ENCODE measurements at places on chromosomes 4 and X.

DNA sequence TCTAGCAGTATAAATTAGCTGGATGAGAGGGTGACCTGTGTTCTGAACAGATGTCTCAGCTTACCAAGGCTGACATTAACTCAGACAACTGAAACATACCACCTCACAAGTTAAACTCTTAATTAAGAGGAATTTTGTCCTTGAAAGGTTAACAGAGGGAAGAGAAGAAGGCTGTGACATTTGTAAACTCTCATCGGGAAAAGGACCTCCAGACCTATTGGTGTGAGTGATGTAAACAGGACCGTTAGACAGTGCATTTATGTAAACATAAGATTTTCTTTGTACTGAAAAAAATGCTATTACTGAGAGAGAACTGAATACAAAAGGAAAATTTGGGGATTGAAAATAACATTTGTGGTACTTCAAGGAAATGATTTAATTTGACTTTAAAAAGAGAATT, 308.4 kb upstream of the DIAPH2 start:
- no peak for DNase-seq

DNA sequence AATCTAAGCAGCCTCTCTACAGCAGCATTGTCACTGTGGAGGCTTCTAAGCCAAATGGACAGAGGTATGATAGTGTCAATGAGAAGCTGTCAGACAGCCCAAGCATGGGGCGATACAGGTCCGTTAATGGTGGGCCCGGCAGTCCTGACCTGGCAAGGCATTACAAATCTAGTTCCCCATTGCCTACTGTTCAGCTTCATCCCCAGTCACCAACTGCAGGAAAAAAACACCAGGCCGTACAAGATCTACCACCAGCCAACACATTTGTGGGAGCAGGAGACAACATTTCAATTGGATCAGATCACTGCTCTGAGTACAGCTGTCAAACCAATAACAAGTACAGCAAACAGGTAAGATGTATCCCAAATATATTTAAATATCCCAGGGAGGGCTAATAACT, 4.1 kb downstream of the PCDH7 start:
- no peak for DNase-seq

DNA sequence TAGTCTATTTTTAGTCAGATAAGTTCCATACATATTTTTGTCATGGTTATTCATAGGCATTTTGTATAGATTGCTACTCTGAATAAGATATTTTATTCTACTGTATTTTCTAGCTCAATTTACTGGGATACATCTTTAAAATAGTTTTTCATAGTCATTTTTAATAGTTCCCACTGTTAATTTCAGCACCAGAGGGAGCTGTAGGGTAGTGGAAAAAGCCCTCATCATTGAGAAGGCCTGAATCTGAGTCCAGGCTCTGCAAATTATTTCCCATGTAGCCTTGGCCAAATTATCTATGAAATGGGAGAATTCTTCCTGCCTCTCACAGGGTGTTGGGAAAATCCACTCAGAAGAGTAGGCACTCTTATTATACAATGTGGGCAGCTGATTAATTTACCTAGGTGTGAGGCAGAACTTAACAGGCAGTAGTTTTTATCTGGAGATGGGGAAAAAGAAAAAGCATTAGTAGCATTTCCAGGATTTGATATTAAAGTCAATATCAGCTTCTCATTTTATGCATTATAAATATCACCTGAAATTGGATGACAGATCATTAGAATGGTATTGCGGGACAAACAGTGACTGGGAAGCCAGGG, 102.9 kb upstream of the PAQR3 start:
- no peak for DNase-seq

DNA sequence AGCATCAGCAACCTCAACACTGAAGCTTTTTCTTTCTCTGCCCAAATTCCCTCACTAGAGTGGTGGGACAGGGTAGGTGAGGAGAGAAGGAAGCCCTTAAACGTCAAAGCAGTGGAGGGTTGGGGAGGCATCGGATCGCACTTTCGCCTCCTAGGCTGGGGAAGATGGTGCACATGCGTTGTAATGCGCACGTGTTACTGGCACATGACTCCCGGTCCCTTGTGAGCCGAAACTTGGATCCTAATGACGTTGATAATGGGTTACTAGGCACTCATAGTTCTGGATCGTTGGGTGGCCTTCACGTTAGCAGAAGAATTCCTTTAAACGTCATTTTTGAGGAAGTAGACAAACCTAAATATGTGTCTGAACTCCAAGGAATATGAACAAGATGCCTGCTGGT, at the start of gene CBLL2:
Gene CBLL2, plus strand, starts transcription at position 301 of the 400 bp plus-strand sequence. Its CDS starts 79 bp downstream, at position 380.
- no peak for DNase-seq

DNA sequence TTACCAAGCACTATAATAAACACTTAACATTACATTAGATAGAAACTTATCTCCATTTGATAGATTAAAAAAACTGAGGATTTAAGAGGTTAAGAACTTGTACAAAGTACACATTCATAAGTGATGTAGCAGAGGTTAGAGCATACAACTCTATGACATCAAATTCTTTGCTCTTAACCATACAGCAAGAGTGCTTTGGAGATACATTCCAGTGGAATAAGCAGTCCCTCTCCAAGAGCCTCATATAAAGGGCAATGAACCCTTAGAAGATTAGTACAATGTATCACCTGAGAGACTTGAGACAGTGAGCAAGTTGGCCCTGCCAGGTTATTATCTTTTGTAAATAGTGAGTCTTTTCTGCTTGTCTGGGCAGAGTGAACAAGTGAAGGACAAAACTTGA, 600.4 kb upstream of the CT83 start:
- no peak for DNase-seq

DNA sequence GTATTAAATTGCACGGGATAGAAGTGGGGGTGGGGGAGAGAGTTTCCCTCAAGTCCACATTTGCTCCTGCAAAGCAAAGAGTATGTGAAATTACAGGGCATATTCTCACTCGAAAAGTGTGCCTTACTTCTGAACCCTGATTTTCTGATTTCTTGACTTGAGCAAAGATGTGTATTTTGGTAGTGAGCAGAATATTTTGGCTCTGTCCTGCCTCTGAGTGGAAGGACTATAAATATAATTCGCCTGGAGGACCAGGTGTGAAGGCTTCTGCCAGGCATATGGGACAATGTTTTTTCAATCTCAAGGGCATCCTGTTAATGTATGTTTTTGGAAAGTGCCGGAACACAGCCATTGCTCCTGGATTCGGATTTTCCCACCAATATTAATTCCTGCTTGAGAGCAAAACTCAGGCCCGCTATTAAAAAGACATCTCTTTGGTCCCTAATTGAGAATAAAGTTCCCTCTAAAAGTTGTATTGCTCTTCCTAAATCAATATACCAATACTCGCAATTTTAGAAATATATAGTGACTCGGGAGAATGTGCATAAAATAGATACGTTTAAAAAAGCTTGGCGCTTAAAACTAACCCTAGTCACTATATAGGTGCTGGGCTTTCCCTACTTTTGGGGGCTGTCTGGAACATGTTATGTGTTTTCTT, 15.3 kb upstream of the PITX2 start:
- no peak for DNase-seq

All from activated T-helper 9 cell treated with anti-CD3 and anti-CD28 coated beads, Interleukin-2, amount 50 U/mL, for 16 hours (primary cell).